NCI-H460 (cell line): ENCODE measurements at places on chromosomes 13 and 19.

- DNase-seq: no peak
These were observed 3.4 kb upstream of the NUP62 start for GRCh38 chr19:49932731-49933131.

GRCh38 chr19:45180936-45181335 lies 2.4 kb downstream of the BLOC1S3 start:
- DNase-seq: no peak

- no peak for DNase-seq
These were observed 162.8 kb upstream of the SOX1 start for GRCh38 chr13:111904166-111904565.

GRCh38 chr13:65532231-65532630 lies 1697.9 kb downstream of the PCDH9 start:
- no peak for DNase-seq

DNA sequence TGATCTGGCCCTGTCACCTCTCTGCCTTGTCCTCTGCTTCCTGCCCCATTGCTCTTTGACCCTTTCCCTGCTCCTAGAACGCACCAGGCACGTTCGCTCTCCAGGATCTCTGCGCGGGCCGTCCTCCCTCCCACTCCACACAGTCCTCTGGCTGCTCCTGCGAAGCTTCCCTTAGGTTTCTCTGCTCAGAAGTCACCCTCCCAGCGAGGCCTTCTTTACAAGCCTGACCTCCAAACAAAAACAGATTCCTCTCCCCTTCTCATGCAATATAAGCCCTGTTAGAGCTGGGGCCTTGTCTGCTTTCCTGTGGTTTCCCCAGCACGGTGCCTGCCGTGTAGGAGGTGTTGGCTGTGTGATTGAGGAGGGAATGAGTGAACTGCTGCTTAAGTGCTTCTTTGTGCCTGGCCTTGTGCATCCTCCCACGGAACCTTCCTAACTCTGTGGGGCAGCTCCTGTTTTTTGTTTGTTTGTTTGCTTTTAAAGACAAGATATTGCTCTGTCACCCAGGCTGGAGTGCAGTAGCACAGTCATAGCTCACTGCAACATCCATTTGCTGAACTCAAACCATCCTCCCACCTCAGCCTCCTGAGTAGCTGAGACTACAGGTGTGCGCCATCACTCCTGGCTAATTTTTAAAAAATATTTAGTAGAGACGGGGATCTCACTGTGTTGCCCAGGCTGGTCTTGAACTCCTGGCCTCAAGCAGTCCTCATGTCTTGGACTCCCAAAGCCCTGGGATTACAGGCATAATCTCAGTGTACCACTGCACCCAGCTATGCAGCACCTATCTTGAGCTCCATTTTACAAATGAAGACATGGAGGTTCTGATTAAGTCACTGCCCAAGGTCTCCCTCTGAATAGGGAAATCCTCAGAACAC lies 82.0 kb downstream of the SIPA1L3 start:
- no peak for DNase-seq

GRCh38 chr19:48770266-48770665 lies 14.9 kb downstream of the FGF21 start:
- DNase-seq: no peak

DNA sequence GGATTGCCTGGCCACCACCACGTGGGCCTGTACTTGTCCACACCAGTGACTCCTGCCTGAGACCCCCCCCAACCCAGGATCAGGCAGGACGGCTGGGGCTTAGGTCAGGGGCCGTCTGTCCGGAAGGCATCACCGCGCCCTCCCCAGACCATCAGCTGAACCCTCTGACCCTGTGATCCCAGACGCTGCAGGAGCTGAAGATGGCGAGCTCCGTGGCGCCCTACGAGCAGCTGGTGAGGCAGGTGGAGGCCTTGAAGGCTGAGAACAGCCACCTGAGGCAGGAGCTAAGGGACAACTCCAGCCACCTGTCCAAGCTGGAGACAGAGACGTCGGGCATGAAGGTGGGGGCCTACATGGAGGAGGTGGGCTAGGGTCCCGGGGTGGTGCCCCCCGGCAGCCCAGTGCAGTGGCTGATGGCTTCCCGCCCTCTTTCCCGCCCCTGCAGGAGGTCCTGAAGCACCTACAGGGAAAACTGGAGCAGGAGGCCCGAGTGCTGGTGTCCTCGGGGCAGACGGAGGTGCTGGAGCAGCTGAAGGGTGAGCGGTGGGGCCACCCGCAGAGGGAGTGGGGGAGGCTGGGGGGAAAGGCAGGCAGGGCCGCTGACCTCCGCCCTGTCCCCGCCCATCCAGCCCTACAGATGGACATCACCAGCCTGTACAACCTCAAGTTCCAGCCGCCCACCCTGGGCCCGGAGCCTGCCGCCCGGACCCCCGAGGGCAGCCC lies 3.0 kb downstream of the APC2 start:
- DNase-seq: no peak

- no peak for DNase-seq
These were observed 229.4 kb downstream of the NDFIP2 start for GRCh38 chr13:79710376-79710775.

GRCh38 chr13:94956417-94957110 lies 244.2 kb upstream of the SOX21 start:
- no peak for DNase-seq

DNA sequence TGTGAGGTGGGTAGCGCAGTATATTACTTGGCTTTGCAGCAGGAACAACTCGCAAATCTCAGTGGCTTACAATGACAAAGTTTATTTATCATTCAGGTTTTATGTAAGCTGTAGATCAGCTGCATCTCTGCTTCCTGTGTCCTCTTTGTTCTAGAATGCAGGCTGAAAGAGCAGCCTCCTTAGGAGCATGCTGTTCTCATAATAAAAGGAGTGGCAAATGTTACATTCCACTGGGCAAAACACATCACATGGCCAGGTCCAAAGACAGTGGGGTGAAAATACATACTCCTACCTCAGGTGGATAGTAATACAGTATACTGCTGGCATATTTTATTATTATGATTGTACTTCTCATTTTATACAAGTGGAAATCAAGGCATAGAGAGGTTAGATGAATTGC lies 1.2 kb upstream of the CSNK1A1L start:
- DNase-seq: no peak

DNA sequence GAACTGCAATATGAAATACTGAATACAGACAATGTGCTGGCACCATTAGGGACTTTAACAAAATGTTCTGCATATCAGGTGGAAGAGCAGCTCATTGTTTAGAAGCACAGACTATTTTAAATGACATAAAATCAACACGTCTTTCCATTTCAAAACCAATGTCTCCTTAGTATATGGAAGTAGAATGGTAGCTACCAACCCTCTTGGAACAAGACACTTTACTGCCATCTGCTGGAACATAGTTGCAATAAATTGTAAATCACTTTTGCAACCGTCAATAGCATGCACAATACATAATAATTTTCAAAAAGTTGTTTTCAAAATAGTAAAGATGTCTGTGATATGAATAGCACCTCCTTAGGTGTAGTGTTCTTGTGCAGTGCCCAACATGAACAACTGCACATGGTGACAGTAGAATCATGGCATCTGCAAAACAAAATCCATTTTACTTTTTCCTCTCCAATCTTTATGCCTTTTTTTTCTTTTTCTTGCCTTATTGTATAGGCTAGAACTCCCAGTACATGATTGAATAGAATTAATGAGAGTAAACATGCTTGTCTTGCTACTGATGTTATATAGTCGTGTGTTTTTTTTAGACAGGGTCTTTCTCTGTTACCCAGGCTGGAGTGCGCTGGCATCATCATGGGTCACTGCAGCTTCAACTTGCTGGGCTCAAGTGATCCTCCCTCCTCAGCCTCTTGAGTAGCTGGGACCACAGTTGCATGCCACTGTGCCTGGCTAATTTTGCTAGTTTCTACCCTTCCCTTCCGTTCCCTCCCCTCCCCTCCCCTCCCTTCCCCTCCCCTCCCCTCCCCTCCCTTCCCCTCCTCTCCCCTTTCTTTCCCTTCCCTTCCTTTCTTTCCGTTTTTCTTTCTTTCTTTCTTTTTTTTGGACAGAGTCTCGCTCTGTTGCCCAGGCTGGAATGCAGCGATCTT lies 7.8 kb upstream of the LYPD5 start:
- peak; percentile 50 for DNase-seq

GRCh38 chr13:28467034-28467433 lies 27.9 kb downstream of the FLT1 start:
- no peak for DNase-seq

DNA sequence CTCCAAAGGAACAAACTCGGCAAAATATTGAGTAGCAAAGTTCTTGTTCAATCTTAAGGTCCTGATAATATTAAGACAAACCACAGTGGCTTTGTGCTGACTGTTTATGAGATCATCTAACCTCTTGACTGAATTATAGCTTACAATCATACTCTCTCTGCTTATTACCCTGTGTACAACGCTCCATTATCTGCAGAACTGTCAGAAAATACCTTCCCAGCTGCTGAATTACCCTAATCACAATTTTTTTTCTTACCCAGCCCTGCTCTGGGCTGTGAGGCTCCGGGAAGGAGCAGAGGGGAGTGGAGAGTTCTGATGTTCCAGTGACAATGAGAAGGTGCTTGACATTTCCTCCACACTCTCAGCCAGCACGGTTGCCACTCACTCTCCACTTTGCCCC lies 64.8 kb downstream of the DCT start:
- no peak for DNase-seq

- no peak for DNase-seq
These were observed 758 bp upstream of the ZNF888 start for GRCh38 chr19:52923778-52924593.

DNA sequence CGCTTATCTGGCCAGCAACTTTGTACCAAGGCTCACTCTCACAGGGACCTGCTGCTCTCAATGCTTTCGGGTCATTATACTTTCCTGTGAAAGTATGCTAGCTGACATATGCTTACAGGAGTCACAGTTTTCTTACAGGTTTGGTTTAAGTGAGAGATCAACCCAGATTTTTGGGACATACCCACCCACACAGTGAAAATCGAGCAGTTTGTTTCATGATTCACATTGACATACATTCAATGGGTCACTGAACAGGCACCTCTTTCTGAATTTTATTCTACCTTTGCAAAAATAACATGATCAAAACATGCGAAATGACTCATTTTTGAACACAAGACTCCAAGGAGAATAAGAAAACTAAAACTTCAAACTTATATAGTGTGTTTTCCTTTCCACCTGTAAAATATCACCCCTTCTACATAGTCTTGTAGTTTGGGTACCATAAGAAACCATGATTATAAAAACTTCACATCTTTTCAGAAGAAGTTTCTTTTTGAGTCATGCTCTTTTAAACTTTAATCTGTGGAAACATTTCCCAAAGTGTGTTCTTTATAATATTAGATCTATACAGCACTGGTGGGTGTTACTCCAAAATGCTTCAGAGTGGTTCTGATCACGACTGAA lies 44.3 kb upstream of the TEX29 start:
- no peak for DNase-seq

DNA sequence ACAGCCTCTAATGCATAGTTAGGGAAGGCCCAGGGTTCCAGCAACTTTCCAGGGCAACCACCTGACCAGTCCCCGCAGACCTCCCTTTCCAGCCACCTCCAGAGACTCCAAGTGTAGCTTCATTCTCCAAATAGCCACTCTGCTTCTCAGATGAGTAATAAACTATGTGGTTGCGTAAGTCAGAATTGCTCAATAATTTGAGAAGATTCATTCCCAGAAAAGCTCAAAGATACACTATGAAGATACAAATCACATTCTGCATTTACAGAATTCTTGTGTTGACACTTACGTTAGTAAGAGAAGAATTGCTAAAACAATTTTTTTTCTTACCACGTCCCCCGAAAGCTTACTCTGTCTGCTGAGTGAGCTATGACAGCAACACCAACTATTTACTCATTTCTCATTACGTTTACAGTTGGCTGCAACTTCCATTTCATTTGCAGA lies 8.2 kb upstream of the LATS2 start:
- DNase-seq: peak; percentile 83
